GM23338 (cell line): ENCODE measurements at places on chromosomes 16 and 17. TPM values are rescaled to one million over a fixed set of nuclear protein-coding genes. Genes with fewer than 3 reads are reported as not detected.

DNA sequence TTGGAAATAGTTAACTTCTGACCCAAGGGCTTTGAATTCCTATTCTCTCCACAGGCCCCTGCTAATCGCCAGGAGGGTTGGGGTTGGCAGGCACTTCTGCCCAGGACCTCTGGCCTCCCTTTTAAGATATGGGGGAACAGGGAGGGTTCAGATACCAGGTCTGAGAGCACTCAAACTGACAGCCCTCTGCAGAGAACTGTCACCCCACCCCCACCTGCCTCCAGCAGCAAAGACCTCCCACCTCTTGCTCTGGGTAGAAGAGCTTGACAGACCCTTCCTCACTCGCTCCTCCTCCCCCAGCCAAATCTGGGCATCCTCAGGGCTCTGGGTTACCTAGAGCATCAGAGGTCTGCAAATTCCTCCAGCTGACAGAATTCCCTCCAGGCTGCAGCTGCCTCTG is 11.6 kb downstream of the CDH3 start:
- DNase-seq: no peak
- H3K4me3 ChIP-seq: no peak overlapping the region
- 0 out of 2 replicates have a peak overlapping the region, but pooled peaks have one; percentile 63 for H3K27ac ChIP-seq
- peaks cover 16% of the 10 kb centered on the region for H3K4me1 ChIP-seq
- H3K36me3 ChIP-seq: no peaks in the 10 kb centered on the region

C17orf107 gene
- total RNA-seq: 3.6 and 5.9 TPM in 2 replicates

DNA sequence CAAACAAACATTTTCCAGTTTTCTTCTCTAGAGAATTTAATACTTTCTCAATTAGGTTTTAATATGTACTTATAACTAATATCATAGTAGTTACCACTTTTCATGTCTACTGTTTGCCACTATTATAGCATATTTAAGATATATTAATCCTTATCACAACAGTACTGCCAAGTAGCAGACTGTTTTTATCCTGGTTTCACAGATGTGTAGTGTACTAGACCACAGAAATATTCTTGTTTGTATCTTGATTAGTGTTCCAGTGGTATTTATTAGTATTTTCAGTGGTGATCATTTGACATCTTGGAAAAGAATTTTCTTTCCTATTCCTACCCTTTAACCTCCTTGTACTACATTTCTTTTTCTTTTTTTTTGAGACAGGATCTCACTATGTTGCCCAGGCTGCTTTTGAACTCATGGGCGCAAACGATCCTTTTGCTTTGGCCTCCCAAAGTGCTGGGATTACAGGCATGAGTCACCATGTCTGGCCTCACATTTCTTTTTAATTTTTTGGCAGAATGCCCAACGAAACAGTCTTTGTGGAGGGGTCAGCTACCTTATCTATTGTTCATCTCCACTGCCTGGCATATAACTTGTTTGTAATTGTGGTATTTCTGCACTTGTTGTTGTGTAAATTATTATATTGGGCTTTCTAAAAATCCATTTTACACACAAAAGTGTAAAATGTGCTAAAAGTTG is 27.2 kb downstream of the MAP2K4 start:
- H3K27ac ChIP-seq: peak overlapping the region; percentile 45; the same call in 1 of the 2 replicates
- H3K4me3 ChIP-seq: no peak overlapping the region
- H3K4me1 ChIP-seq: peaks cover 55% of the 10 kb centered on the region
- no peaks in the 10 kb centered on the region for H3K27me3 ChIP-seq

DNA sequence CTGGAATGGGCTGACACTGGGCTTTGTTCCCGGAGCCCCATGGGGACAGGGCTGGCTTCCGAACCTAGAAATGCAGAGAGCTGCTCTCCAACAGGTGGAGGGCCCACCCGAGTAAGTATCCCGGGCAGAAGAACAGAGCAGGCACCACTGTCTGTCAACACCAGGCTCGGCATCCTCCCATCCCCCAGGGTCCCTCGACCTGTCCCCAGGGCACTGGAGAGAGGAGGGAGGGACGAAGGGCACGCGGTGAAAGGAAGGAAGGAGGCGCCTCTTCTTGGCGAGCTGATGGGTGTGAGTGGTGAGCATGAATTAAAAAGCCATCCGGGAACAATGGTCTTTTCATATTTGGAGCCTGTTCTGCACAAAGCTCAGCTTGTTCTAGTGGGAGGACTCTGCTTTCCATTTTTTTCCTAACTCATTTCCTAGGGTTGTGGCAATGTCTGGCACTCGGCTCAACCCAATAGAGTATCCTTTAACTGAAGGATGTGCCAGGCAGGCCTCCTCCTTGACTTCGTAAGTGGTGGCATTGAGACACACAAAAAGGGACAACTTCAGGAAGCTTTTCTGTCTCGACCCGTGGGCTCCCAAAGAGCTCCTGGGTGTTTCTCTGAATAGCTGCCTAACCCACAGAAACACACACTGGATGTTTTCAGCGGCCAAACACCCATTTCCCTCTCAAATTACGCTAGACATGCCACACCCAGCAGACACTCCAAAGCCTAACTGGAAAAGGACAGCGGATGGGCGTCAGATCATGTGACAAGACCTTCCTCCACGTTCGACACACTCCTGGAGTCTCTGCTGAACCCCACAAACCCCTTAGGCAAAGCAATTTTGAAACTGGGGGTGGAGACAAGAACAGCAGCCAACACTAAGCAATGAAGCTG is 47.7 kb downstream of the ZFHX3 start:
- no peaks in the 10 kb centered on the region for H3K27me3 ChIP-seq
- no peaks in the 10 kb centered on the region for H3K36me3 ChIP-seq
- no peak overlapping the region for H3K27ac ChIP-seq

DNA sequence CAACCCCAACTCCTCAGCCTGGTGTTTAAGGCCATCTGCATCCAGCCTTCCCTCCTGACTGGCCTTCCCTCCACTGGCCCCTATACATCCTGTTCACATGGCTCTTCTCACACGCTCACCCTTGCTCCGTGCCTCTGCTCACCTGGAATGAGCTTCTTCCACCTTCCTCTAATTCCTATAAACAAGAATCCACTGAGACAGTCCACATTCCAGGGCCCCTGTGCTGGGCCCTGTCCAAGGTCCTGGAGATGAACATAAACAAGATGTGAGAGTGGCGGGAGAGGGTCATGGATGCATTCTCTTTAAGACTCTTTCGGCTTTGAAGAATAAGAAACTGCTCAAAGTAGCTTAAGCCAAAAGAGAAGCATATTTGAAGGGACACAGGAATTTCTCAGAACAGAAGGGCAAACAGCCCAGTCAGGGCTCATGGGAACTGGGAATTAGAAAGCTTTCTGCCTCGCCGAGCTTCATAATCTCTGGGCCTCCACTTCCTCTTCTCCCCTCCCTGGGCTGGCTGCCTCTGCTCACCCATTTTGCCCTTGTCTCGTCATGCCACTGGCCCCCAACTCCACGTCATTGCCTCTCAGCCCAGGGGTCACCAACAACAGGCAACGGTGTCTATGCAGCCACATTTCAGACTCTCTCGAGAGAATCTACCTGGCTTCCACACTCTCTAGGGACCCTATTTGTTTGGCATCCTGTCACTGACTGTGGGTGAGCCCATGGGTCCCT is 13.5 kb downstream of the SPPL2C start:
- no peaks in the 10 kb centered on the region for H3K36me3 ChIP-seq
- no peak overlapping the region for H3K27ac ChIP-seq
- H3K4me3 ChIP-seq: no peak overlapping the region
- peak; percentile 80 for DNase-seq

- peaks cover 21% of the 10 kb centered on the region for H3K36me3 ChIP-seq
- DNase-seq: no peak
- no peaks in the 10 kb centered on the region for H3K27me3 ChIP-seq
- H3K4me3 ChIP-seq: peak overlapping the region; percentile 96
- peaks cover 39% of the 10 kb centered on the region for H3K4me1 ChIP-seq
- H3K27ac ChIP-seq: peak overlapping the region; percentile 100
These were observed 2.4 kb downstream of the PFN1 start for GRCh38 chr17:4945944-4946280.

DNA sequence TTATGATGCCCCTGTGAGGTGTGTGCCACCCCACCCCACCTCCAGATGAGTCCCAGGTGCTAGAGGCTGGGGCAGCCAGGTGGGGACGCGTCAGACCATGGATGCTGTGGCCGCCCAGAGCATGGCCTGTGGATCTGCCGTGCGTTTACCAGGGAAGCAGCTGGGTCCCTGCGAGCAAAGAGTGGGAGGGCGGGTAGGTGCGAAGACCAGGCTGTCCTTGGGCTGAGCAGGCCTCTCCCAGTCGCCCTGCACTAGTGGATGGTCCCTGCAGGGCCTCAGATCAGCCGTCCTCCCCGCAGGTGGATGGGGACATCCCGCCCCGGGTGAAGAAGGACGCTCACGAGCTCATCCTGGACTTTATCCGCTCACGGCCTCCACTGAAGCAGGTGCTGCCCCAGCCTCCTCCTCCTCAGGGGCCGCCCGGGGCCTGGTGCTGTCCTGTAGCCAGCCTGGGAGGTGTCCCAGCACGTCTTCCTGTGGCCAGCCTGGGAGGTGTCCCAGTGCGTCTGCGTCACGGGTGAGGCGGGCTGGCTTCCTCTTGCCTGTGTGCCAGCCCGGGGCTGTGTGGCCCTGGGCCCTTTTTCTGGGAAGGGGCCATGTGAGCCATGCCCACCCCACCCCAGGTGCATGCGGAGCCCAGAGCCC is 18.0 kb upstream of the TCF25 start:
- H3K27me3 ChIP-seq: no peaks in the 10 kb centered on the region
- no peaks in the 10 kb centered on the region for H3K36me3 ChIP-seq
- H3K27ac ChIP-seq: no peak overlapping the region

ADAMTS18 gene
- 0.90 TPM in 1 of 2 replicates, not detected in the other for total RNA-seq
